ENCODE measurements at places on chromosomes 5 and 9. TPM values are rescaled to one million over a fixed set of nuclear protein-coding genes. Genes with fewer than 3 reads are reported as not detected.

The GPR151 gene
- total RNA-seq: not detected

The SLC24A2 gene
- not detected for total RNA-seq

The DRD1 gene
- total RNA-seq: not detected

- DNase-seq: no peak
These were observed 7.8 kb downstream of the FAM81B start for GRCh38 chr5:95398989-95399388.
